NCI-H2081 treated with DMSO at 0.1 percent for 48 hours (cell line): ENCODE measurements at places on chromosomes 11 and 22.

GRCh38 chr11:78645226-78646202 is 70.8 kb upstream of the NARS2 start:
- DNase-seq = peak; percentile 14

DNA sequence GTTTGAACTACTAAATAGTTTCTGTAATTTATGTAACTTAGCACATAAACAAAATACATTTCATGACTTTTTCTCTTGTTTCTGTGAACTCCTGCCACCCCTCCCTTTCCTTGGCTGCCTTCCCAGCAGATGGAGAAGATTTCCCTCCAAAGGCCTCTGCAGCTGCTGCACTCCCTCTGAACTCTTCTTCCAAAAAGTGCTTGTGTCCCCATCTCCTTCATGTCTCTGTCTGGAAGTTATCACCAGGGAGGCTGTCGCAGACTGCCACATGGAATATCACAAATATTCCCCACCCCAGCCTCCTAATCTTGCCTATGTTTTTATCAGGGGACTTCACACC is 1068.3 kb downstream of the OPCML start:
- DNase-seq = no peak

- DNase-seq = no peak
Observed at GRCh38 chr22:46416520-46416871, 81.0 kb downstream of the TRMU start.

GRCh38 chr11:120200677-120201076 is 10.2 kb upstream of the OAF start:
- DNase-seq = no peak

GRCh38 chr22:39207141-39208012 is 37.4 kb downstream of the PDGFB start:
- DNase-seq = no peak

DNA sequence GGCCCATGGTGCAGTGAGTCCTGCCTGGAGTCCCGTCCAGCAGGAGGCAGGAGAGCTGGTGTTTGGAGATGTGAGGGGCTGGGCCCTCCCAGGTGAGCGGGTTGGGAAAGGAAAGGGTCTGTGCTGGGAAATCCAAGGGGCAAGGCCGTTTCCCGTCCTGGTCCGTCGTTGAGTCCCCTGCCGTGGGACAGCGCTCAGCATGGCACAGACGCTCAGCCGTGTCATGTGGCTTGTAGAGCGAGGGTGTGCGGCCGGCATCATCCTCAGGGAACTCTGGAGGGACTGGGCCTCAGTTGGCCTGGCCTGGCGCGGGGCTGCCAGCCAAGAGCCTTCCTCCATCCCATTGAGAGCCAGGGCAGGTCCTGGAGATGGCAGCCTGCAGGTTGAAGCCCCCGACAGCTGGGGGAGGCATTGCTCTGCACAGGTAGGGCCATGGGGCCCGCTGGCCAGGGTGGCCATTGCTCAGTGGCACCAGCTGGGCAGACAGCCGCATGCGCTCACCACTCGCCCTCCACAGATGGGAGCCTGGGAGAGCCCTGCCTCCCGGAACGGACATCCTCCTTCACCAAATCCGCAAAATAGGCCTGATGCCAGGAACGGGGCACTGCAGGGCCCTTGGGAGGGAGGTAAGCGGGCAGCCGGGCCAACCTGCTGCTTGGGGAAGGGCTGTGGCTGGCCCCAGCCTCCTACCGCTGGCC is 28.7 kb downstream of the KCNQ1 start:
- DNase-seq = no peak

DNA sequence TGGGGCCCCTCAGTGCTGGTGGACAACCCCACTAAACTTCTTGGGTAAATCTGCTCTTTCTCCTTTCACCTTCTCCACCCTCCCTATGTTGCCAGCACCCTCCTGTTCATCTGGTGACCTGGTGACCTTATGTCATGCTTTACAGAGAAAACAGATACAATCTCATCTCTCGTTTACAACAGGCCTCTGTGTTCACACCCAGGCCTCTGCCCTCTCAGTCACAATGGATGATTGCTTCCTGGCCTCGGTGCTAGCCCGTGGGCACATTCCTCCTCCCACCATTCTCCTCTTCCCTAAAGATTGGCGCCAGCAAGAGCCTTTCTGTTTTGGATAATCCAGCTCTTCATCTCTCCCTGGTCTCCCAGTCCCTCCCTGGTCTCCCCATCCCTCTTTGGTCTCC is 12.3 kb upstream of the PNPLA3 start:
- DNase-seq = no peak

GRCh38 chr11:119470317-119471291 is 47.6 kb upstream of the THY1 start:
- no peak for DNase-seq

- DNase-seq = no peak
Observed at GRCh38 chr11:15278128-15278527, 163.4 kb downstream of the INSC start.

- DNase-seq = no peak
Observed at GRCh38 chr11:6746626-6747025, 25.1 kb downstream of the OR2AG2 start.

DNA sequence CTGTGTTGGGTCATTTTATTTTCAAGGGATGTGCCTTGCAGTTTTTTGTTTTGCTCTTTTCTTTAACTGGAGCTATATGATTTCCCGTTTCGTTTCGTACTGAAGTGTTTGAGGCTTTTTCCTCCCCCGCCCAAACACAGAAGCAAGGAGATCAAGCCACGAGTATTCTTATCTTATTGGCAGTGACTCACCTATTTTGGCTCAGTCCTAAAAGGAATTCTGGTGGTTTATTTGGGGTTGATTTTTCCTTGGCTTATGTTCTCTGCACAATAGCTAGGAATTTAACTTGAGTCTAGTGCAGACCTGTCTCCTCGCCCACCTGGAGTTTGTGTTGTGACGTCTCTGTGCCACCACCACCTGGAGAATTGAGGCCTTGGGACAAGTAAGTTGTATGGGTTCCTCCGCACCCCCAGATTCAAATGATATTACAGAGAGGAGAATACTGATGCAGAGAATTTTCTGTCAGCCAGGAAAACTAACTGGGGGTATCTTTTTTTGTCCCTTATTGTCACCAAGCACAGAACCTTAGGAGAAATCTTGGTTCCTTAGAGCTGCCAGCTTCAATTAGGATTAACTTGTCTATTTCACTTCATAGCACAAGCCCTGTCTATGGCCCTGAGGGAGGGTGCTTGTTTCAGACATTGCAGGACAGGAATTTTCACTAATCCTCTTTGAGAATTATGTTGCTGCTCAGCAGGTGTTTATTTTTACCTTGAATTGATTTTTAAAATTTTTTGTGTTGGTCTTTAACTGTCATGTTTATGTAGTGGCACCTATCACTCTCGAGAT is 90.4 kb upstream of the BIRC3 start:
- DNase-seq = no peak

DNA sequence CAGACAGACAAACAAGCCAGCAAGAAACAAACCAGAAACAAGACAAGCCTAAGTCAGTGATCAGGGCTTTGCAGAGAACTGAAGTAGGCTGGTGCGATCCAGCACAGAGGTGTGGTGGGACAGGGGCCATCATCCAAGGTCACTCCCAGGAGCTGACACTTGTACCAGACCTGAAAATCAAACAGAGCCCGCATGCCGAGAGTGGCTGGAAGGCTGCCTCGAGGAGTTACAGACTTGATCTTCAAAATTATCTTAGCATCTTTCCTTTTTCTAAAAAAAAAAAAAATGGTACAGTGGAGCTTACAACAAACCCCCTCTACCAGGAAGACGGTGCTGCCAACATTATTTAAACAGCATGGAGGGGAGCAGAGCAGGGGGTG is 8.8 kb upstream of the SCUBE1 start:
- DNase-seq = no peak

DNA sequence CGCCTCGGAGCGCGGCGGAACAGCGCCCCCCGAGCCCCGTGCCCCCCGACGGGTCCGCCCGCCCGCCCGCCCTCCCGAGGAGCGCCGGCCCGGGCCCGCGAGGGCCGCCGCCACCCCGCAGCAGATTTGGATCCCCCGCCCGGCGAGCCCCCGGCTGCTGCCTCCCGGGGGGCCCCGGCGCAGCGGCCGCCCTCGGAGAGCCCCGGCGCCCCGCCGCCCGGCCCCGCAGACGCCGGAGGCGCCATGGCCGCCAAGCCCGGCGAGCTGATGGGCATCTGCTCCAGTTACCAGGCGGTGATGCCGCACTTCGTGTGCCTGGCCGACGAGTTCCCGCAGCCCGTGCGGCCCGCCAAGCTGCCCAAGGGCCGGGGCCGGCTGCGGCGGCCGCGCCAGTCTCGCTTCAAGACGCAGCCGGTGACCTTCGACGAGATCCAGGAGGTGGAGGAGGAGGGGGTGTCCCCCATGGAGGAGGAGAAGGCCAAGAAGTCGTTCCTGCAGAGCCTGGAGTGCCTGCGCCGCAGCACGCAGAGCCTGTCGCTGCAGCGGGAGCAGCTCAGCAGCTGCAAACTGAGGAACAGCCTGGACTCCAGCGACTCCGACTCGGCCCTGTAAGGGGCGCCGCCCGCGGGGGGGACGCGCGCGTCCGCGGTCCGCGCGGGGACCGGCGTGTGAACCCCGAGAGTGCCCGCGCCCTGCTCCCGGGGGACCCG is 380 bp downstream of the C11orf96 start:
- no peak for DNase-seq

- DNase-seq = no peak
Observed at GRCh38 chr11:77141034-77141433, 13.0 kb downstream of the MYO7A start.

DNA sequence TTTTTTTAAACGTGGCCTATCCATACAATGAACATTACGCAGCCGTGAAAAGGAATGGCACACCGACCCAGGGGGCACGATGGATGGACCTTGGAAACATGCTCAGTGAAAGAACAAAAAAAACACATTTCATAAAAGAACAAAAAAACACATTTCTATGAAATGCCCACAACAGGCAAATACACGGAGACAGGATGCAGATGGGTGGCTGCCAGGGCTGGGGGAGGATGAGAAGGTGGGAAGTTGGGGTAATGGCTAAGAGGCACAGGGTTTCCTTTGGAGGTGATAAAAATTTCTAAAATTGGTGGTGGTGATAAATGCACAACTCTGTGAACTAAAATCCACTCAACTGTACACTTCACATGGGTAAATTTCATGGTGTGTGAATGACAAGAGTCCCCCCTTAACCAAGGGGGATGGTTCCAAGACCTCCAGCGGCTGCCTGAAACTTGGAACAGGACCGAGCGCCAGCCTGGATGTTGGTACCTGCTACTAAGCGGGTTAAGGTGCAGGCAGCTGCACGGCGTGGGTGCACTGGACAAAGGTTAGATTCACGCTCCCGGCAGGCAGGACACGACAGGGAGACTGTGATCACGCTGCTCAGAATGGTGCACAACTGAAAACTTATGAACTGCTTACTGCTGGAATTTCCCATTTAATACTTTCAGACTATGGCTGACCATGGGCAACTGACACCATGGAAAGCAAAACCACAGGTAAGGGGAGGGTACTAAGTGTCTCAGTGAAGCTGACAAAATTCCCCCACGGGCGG is 16.5 kb downstream of the BRD1 start:
- DNase-seq = no peak

- DNase-seq = no peak
Observed at GRCh38 chr11:130580891-130581492, 132.5 kb downstream of the ADAMTS15 start.

DNA sequence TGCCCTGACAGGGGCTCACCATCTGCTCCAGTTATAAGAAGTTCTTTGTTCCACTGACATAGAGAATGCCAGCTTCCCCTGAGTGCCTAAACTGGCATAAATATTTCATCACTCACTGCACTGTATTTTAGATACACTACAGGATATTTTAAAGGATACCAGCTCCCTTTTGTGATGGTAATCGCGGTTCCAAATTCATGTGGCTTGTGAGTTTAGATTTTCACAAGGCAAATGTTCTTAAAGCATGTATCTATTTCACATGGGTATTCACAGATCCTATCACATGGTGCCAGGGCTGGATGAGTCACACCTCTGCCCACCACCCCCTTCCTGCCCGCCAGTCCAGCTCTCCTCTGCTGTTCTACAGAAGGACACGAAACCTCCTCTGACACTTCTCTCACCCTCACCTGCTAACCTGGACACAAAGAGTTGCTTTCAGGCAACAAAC is 105.5 kb downstream of the KCNC1 start:
- no peak for DNase-seq

DNA sequence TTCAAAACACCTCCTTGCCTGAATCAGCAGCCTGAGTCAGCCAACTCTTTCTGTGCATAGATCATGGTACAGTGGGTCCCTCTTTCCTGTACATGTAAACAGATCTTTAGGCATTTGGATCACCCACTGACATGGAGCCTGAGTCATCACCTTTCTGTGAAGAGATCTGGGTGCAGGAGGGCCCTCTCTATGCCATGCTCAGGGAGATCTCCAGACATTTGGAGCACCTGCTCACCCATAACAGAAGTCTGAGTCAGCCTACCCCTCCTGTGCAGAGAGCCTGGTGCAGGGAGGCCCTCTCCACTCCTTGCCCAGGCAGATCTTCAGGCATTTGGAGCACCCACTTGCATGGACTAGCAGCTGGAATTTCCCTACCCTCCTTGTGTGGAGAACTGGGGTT is 56.2 kb upstream of the GLYAT start:
- no peak for DNase-seq

DNA sequence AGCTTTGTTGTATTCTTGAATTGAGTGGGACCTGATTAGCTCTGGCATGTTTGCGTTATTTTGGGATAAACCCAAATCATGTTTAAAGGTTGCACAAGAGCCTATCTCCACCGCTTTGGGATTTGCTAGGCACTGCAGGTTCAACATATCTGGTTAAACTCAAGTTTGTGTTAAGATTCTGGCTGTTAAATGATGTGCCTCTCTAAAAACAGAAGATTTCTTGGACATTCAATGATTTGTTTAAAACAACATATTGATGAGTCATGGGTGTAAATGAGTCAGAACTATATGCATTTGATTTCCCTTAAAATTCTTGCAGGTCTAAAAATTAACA is 67.4 kb downstream of the AMOTL1 start:
- no peak for DNase-seq

GRCh38 chr11:10257478-10257877 is 36.5 kb downstream of the SBF2 start:
- DNase-seq = no peak

- DNase-seq = no peak
Observed at GRCh38 chr11:102361086-102362031, 14.3 kb downstream of the BIRC2 start.

DNA sequence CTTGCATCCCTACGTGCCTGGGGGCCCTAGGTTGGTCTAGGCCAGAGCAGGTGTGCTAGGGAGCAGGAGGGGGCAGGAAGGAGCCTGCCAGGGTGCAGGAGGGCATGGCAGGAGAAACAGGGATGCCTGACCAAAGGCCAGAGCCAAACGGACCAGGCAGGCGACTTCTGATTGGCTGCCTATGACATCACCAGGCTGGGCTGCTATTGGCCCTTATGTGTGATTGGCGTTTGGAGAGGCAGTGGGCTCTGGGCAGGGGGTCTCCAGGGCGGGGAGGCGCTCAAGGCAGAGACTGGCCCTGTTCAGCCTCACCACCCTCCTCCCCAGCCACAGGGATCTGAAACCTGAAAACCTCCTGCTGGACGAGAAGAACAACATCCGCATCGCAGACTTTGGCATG is 44.4 kb downstream of the MOB2 start:
- DNase-seq = no peak
